ENCODE measurements at places on chromosomes 16 and 17.

- no peak for DNase-seq
Observed at GRCh38 chr16:69747115-69747514, 7.6 kb downstream of the NOB1 start.

GRCh38 chr16:1792836-1793577 lies 498 bp downstream of the IGFALS start:
- DNase-seq: no peak

GRCh38 chr17:31415004-31415454 lies 23.6 kb downstream of the RAB11FIP4 start:
- DNase-seq: no peak

GRCh38 chr16:67349172-67349571 lies 22.6 kb downstream of the LRRC36 start:
- peak; percentile 66 for DNase-seq

GRCh38 chr17:73430165-73430680 lies 118.4 kb upstream of the CDC42EP4 start:
- no peak for DNase-seq

- no peak for DNase-seq
Observed at GRCh38 chr16:50335196-50335958, 33.4 kb downstream of the BRD7 start.

DNA sequence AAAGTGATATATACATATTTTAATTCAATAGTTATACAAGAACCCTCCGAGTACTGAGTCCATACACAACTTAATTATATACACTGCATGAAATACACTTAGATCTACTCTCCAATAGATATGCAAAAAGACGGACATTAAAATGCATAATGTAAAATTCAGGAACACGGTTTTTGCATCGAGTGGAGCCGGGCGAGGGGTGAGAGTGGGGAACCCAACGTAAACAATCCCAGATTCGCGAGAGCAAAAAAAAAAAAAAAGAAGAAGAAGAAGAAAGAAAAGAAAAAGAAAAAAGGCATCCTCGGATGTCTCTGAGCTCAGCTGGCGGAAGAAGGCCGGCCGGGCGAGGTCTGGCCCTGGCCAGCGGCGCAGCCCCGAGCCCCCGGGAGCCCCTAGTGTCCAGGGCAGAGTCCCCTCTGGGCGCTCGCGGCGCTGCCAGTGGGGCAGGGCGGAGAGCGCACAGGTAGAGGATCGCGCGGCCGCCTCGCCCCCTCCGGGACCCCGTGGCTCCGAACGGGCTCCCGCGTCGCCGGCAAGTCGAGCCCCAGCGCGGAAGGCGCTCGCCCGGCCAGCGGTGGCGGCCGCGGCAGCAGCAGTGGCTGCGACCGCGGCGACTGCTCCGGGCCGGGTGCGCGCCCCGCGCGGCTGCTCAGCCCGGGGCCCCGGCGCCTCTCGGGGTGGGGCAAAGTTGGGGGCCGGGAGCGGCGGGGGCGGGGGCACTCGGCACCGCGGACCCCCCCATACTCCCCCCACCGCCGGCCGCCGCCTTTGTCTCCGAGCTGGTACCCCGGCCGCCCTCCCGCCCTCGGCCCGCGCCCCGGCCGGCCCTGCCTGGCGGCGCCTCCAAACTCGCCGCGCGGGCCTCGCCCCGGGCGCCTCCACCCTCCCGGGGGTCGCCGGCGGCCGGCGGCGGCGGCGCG lies 9.6 kb upstream of the ZFHX3 start:
- peak; percentile 40 for DNase-seq

GRCh38 chr17:50123649-50124349 lies 6.2 kb downstream of the SAMD14 start:
- DNase-seq: peak; percentile 71

GRCh38 chr17:81741049-81741593 lies 29.0 kb downstream of the SLC25A10 start:
- no peak for DNase-seq

DNA sequence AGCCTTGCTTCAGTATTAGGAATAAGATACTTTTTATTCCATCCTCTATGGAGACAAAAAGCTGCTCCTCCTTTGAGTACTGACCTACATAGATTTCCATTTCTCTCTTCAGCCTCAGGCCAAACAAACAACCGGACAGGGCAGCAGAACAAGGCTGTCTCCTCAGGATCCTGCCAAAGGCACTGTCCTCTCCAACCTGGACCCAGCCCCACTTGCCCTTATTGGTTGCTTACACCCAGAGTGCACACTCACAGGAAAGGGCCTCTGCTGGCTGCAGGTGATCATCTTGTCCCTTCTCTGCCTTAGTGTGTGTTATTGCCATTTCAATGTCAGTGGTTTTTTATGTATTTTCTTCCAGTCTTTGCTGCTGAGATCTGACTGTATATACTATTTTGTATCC lies 26.6 kb downstream of the LIG3 start:
- DNase-seq: no peak

- DNase-seq: peak; percentile 69
Observed at GRCh38 chr17:75412455-75413317, 7.2 kb upstream of the GRB2 start.

GRCh38 chr16:48318630-48319029 lies 66.6 kb downstream of the SIAH1 start:
- no peak for DNase-seq

GRCh38 chr16:46729326-46729995 lies 18.7 kb downstream of the MYLK3 start:
- DNase-seq: no peak

DNA sequence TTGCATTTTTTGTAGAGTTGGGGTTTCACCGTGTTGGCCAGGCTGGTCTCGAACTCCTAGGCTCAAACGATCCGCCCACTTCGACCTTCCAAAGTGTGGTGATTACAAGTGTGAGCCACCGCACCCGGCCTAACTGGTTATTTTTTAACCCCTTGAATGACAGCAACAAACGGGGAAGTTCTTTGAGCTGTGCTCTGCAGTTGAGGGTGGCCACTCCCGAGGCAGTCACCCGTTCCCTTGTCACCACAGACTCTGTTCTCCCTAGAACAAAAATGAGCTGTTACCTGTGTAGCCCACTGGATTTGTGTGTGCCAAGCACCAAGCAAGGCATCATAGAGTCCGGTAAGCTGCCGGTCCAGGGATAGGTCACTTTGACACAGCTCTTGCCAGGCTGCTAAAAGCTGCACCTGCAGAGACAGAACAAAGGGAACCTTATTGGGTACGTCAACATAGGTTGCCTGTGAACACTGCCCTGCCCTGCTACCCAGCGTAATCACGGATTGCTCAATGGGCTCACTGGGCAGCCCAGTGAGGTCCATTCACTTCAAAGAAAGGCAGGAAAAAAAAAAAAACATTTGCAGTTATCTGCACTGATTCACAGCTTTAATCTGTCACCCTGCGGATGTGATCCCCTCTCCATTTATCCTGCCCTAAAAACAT lies 19.6 kb downstream of the COG7 start:
- DNase-seq: no peak

DNA sequence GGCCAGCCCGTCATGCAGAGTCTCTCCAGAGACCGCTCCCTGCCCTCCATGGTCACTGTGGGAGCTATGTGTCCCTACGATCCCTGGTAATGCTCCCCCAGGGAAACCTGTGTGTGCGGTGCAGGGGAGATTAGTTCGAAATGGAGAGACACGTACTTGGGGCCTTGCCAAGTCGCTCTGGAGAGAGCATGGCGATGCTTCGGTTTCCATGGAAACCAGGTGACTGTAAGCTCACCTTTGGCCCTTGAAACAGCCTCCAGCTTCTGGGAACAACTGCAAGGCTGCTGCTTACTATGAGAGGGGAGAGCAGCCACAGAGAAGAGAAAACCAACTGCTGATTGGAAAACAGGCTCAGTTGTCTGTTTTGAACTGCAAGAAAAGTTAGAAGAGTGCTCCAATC lies 879.7 kb upstream of the EEF2KMT start:
- no peak for DNase-seq

- no peak for DNase-seq
Observed at GRCh38 chr17:28574526-28574925, 2.2 kb downstream of the ALDOC start.

GRCh38 chr16:50457979-50458491 lies 89.2 kb upstream of the BRD7 start:
- DNase-seq: no peak

DNA sequence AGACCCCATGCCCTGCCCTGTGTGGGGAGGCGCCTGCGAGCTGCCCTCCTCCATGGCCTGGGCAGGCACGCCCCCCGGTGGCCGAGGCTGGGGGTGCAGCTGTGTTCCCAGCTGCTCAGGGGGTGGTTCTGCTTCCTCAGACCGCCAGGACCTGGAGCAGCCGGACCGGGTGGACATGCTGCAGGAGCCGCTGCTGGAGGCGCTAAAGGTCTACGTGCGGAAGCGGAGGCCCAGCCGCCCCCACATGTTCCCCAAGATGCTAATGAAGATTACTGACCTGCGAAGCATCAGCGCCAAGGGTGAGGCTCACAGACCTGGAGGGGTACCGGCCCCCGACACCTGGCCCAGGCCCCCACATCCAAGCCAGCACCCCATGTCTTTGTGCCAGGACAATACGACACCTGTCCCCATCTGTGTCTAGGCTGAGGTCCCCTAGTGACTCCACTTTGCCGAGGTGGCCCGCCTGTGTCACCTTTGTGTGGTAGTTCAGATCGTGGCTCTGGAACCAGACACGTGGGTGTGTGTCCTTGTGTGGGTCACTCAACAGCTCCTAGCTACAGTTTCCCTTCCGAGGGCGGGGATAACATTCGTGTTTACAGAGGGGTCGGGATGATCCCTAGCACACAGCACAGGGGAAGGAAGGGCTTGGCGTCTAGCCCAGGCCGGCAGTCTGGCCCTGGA lies 9.3 kb downstream of the GJD3 start:
- peak; percentile 53 for DNase-seq

All from ACHN (cell line).